Stimulated activated CD8-positive, alpha-beta memory T cell treated with anti-CD3 and anti-CD28 coated beads, Interleukin-7, amount 100 ng/mL, for 24 hours (primary cell): ENCODE measurements at places on chromosomes 5 and 9.

DNA sequence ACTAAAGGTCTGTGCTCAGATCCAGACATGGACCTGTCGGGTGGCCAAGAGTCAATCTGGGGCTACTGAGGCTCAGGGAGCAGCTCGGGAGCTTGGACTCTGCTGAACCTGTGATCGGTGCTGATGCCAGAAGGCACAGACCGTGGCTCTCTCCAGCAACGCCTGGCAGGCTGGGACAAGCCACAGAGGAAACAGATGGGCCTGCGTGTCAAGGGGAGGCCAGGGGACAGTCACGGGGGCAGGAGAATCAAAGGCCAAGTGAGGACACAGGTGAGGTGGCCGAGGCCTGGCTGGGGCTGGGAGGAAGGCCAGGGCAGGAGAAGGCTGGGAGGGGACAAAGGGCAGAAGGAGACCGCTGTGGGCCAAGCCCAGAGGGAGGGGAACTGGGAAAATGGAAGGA is 43.4 kb downstream of the EPB41L4B start:
- DNase-seq = no peak

- DNase-seq = no peak
Observed at GRCh38 chr5:90379652-90380051, 29.9 kb downstream of the CETN3 start.

DNA sequence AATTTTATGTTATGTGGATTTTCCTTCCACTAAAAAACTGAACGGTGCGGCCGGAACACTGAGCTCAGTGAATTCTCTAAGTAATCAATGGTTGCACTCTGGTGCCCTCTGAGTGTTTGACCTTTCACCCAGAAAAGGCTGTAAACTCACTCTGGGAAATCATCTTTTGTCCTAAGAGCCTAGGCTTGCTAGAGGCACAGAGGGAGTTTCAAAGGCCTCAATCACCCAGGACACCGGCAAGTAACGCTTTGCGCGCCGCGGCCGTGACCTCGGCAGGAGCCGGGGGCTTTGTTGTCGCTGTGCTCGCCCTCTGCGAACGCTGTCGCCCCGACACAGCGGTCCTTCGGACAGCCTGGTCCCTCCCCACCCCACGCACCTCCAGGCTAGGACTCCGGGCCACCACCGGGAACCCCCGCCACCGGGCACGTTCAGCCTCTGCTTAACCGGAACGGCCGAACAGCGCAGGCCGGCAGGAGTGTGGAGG is 703 bp downstream of the ISCA1 start:
- DNase-seq = no peak

DNA sequence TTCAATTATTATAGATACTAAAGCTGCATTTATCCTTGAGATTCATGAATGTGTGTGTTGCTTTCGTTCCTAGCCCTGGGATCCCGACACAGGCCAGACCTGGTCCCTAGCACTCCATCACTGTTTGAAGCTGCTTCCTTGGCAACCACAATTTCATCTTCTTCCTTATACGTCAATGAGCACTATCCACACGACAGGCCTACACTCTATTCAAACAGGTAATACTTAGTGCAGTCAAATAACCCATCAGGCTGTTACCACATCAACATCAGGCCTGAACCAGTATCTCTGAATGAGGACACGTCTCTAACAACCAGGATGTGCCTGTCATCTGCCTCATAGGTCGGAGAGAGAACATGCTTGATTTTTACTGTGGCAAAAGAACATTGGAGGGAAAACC is 73.3 kb downstream of the PRKACG start:
- DNase-seq = no peak

DNA sequence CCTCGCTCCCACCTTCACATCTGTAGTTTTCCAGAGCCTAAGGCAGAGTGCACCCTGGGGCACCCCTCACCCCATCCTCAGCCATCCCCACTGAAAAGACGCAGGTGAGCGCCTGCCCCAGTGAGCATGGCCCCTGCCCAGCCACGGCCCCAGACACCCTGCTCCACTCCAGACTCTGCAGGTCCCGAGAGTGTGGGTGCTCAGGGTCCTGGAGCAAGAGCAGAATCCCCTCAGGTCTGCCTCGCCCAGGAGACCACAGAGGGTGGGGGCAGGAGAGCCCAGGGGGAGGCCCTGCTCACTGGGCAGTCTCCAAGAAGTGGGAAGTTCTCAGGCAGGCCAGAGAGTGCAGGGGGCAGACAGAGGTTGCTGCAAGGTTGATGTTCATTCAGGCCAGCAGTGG is 158.6 kb upstream of the PPP1R26 start:
- DNase-seq = no peak

- DNase-seq = no peak
Observed at GRCh38 chr5:122730456-122730855, 44.4 kb upstream of the SNX2 start.

GRCh38 chr5:28430565-28431178 is 1392.3 kb upstream of the CDH9 start:
- DNase-seq = no peak

DNA sequence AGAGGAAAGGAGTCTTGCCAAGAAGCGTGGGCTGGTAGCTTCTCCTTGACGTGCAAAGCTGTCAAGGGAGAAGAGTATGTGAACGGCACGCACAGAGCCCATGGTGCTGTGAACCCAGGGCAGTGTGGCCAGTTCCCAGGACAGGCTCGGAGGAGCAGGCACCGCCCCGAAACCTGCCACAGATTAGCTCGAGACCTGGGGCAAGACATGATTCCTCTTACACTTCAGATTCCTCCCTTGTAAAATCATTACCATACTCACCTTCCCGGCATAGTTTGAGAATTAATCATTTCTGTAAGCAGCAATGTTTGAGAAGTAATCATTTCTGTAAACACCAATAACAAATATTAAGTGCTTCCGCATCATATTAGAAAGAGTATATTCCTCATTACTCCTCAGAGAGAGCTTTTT is 19.9 kb downstream of the GOLM1 start:
- no peak for DNase-seq

GRCh38 chr5:93674866-93675459 is 66.4 kb downstream of the POU5F2 start:
- DNase-seq = no peak

DNA sequence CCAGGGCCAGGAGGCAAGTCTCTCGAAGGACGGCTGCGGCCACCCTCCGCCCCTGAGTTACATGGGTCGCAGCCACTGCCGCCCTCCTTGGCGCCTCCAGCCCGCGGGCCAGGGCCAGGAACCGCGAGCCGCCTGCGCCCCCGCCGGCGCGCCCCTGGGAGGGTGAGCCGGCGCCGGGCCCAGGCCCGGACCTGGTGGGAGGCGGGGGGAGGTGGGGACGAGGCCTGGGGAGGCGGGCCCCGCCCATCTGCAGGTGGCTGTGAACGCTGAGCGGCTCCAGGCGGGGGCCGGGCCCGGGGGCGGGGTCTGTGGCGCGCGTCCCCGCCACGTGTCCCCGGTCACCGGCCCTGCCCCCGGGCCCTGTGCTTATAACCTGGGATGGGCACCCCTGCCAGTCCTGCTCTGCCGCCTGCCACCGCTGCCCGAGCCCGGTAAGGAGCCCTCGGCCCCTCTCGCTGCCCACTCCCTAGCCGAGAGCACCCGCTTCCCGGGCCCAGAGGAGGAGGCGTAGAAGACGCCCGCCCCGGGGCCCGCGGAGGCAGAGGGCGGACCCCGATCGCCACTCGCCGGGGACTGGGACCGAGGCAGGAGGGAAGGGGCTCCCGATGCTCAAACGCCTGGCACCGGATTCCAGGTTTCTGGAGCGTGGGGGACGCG is at the start of gene ASS1:
Gene ASS1 (plus strand): TSS at position 397 of the 657 bp plus-strand sequence. CDS start 7,268 bp downstream, outside the sequence.
- DNase-seq = no peak

DNA sequence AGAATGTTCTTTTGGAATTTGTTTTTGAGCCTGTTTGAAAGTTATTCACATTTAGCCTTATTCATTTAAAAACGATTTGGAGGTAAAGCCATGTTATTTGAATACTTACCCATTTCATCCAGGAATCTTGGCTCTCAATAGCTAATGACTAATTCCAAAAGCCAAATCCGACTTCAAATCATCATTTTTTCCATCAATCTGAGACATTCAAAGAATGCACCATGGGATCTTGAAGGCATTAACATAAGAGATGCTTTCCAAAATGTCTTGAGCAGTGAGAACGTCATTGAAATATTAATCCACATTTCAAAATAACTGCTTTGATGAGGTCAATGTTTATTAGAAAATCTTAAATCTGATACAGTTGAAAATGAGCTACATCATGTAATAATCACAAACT is 617.0 kb upstream of the RORB start:
- no peak for DNase-seq

DNA sequence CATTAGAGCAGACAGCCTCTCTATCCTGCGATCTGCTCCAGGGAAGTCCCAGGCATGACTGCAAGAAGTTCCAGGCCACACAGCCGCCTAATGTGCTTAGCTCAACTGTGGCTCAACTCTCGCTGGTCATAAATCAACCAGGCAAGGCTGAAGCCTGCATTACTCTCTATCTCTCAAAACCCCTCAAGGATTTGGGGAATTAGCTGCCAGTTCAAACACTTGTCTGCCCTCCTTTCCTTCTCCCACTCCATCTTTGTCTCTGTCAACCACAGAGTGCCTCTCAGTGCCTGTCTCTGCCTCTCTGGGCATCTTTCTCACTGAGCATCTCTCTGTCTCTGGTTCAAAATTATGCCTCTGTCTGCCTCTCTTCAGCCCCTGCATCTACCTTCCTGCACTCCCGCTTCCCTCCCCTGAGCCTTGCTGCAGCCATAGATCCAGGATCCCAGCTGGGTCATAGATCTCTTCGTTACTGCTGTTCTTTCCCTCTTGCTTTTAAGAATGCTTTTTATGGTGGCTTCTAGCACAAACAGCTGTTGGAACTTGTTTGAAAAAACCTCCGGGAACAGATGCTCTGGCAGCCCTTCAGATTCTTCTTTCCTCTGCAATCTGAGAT is 27.9 kb upstream of the GALNT10 start:
- no peak for DNase-seq

- DNase-seq = no peak
Observed at GRCh38 chr5:68565427-68565826, 349.9 kb downstream of the PIK3R1 start.

DNA sequence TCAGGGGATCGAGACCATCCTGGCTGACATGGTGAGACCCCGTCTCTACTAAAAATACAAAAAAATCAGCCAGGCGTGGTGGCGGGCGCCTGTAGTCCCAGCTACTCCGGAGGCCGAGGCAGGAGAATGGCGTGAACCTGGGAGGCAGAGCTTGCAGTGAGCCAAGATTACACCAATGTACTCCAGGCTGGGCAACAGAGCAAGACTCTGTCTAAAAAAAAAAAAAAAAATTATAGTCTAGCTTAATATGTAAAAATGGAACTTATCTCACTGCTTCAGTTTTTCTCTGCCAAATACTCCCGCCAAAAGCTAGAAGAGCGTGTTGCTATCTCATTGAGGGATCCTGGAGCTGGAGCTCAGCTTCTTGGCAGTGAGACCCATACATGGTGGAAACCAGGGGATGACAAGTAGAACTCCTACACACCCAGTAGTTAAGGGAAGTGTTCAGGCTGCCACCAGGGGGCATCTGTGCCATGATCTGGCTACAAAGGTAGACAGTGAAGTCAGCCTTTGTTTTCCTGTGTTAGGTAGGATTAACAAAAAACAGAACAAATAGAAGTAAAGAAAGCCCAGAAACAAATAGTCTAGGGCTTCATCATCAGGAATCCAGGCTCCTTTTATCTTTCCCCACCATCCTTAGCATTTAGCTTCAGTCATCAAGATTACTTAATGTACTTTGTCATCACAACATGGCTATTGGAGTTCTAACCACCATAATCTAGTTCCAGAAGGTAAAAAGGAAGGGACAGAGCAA is 33.6 kb upstream of the GLIPR2 start:
- peak; percentile 77 for DNase-seq

DNA sequence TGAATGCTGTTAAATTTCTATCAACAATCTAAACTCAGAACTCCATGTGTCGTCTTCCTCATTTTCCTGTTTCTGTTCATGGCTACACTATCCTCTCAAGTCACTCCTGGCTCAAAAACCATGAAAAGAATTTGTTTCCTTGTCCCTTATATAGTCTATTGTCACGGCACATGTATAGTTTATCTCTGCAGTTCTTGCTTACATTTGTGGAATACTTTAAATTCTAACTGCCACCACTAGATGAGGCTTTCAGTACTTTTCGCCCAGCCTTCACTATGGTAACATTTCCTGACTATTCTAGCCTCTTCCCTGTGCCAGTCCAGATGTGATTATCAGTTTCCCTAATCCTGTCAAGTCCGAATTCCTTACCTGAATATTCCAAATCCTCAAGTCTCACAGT is 34.6 kb downstream of the PKD2L2 start:
- no peak for DNase-seq

- no peak for DNase-seq
Observed at GRCh38 chr5:155278532-155278931, 265.0 kb downstream of the KIF4B start.

DNA sequence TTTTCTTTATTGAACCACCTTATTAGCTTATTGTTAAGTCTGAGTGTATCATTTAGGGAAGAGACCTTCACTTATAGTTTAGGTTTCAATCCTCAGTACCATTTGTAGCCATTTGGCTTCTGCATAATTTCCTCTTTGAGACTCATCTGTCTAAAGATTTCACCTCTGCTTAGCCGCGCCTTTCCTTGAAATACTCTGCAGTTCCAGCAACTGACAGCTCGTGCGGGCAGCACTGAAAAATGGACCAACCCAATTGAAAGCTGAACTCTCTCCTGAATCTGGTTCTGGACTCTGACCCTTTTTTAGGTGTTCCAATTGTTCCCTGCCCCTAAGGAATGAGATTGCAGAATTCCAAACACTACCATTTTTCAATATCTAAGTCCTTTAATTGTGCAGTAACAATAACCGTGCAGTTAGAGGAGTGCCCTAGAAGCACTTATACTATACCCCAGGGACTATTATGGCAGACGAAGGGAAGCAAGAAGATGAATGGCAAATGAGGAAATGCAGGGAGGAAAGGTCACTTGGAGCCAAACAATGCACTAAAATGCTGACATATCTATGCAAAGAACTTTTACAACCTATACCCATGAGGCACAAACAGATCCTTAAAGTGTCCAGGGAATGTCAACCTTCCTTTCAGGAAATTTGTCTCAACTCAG is 50.1 kb upstream of the PDE4D start:
- no peak for DNase-seq

DNA sequence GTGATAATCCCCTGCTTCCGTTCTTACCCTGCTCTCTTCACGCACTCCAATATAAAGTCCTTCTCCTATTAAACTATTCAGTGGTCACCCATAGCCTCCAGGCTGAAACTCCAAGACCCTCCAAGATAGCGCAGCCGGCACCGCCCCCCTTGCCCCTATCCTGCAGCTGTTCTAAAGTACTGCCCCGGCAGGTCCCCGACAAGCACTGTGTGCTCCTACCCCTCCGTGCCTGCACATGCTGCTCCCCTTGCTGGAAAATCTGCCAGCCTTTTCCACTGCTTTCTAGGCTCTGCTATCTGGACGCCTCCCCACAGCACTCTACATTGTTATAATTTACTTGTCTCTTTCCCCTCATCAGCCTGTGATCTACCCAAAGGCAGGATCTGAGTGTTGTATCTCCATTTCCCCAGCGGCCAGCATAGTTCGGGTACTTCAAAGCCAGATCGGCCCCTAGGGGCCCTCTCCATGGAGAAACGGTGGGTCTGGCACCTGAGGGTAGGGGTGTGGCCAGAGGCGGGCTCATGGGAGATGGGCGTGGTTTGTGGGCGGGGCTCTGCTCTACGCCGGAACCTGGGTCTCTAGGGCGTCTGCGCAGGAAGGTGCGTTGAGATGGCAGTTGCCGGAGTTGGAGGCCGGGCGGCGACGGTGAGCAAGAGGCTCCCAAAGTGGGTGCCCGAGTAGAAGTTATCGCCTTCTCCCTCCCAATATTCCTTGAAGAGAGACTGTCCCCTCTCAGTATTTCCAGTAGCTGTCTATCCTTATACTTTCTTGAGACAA is 83.5 kb upstream of the RUSC2 start:
- no peak for DNase-seq

- DNase-seq = no peak
Observed at GRCh38 chr9:120374239-120374638, 205.7 kb downstream of the CDK5RAP2 start.

GRCh38 chr5:5350101-5350500 is 72.4 kb upstream of the ICE1 start:
- no peak for DNase-seq
